ENCODE measurements at places on chromosomes 11 and 22.

- no peak for DNase-seq
These were observed 47.6 kb upstream of the PARVG start for GRCh38 chr22:44133161-44133560.

DNA sequence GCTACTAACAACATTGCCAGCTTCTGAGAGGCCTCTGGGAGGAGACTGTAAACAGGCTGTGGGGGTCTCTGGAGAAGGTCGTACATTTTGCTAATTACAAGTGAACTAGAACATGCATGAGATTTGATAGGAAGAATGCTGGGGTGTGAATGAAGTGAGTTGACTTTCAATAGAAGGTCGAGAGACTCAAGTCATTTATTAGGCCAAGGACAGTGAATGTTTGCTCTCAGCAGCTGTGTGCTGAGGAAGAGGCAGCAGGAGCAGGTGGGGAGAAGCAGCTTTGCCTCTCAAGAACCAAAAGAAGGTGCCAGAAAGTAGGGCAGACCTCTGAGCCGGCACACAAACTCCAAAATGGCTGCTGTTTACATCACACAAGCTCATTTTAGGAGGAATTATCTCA, 91.7 kb downstream of the PIWIL4 start:
- no peak for DNase-seq

- no peak for DNase-seq
These were observed 17.9 kb downstream of the NNMT start for GRCh38 chr11:114314096-114314495.

DNA sequence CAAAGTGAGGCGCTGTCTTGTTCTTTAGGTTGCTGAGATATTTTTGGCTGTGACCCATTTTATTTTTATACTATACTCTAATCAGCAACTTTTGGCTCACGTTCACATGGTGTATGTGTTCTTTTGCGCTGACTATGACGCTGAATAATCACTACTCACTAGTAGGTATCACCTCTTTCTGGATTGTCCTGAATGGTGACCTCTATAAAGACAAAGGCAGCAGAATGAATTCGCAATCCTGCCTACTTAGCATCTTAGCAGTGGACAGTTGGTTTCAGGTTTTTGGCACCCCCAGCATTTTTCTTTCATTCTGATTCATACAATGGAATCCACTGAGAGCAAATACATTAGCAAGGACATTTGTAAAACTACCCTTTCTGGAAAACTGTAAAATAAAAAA, 351.3 kb downstream of the JRKL start:
- no peak for DNase-seq

DNA sequence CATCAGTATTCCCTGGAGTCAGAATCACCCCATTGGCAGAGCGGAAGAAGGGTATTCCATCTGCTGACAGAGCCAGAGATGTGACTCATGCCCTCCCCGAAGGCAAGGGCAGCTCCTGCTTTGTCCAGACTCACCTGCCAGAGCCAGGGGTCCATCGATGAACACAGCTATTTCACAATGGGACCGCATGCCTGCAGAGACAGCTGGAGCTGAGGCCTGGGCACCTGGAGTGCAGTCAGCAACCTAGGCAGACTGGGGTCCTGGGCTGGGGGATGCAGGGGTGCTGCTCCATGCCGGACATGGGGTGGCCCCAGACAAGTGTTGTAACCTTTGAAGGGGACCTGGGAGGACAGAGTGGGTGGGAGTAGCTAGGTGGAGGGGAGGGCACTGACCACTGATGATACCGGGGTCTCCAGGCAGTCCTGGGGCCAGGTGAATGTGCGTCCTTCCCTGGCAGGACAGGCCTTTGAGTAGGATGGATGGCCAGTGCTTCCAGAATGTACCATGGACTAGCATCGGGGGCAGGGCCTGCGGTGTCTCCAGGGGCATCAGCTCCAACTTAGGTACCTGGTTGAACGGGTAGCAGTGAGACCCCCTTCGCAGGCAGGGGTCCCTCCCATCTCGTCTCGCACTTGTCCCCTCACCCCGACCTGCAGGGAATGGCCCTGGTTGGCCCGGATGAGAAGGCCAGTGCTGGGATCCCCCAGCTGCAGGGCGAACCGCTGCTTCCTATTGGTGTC, 1.7 kb downstream of the TRPT1 start:
- DNase-seq: no peak

All from activated naive CD4-positive, alpha-beta T cell treated with anti-CD3 and anti-CD28 coated beads, Interleukin-2, amount 50 U/mL, for 72 hours (primary cell).